ENCODE measurements at places on chromosomes 12 and 14.

DNA sequence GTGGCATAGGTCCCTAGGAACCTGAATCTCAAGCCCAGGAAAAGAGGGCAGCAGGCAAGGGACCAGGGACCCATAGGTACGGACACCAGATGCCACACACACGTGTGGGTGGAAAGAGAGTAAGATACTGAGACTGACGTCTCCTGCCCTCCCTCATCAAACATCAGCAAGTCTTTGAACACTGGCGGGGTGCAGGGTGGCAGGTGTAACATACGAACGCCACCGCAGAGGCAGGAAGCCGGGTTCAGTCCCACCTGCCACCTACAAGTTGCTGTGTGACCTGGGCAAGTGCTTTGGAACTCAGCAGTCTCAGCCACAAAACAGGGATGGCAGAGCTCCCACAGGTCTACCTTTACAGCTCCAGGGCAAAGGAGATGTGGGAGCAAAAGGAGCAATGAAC is 11.1 kb downstream of the ACTN1 start:
- DNase-seq: no peak

DNA sequence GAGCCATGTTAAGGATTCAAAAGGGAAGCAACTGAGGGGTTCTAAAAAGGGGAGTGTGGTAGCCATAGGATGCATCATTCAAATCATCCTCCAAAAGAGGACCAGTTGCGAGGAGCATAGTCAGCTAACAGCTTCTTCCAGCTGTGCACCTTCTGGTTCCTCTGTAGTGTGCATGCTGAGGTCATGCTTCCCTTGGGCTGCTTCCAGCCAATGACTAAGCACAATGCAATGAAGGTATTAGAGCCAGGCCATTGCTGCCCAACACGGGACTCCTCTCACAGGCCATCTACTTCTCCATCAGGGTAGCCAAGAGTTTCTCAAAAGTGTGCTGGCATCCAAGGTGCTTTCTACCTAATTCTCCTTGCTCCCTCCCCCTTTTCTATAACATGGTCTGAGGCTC is 69.2 kb upstream of the ARID2 start:
- no peak for DNase-seq

DNA sequence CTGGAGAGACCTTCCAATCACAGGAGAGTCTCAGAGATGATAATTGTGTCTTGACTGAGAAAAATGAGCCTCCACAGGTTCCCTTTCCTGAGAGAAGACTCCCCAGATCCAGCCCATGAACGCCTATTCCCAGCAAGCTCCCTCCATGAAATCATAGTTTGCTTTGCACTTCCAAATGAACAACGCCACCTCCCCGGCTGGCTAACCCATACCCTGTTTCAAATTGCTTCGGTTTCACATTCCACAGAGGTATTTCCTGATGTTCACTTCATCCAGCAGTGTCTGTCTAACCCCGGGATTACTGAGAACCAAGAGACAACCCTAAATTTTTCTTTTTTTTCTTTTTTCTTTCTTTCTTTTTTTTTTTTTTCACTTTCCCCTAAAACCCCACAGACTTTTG is 124.1 kb upstream of the RFLNA start:
- no peak for DNase-seq

- DNase-seq: no peak
Measured at GRCh38 chr12:5171701-5172100, 128.0 kb downstream of the KCNA5 start.

GRCh38 chr14:51597261-51598001 is 54.3 kb upstream of the FRMD6 start:
- no peak for DNase-seq

DNA sequence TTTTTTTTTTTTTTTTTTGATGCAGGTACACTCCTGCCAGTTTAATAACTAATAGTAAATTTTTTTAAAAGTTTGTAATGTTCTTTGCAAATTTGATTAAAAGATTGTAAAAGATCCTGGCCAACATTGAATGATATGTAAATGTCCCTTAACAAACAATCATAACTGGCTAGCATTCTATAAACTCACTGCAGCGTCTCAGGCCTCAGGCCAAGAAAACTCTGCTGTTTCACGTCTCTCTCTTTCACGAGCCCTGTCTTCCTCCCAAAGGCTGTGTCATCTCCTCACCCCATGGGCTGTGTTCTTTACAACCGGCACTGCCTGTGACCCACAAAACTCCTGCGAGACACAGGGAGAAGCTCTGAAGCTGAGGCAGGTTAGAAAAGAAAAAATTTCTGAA is 103.3 kb downstream of the NUAK1 start:
- no peak for DNase-seq

DNA sequence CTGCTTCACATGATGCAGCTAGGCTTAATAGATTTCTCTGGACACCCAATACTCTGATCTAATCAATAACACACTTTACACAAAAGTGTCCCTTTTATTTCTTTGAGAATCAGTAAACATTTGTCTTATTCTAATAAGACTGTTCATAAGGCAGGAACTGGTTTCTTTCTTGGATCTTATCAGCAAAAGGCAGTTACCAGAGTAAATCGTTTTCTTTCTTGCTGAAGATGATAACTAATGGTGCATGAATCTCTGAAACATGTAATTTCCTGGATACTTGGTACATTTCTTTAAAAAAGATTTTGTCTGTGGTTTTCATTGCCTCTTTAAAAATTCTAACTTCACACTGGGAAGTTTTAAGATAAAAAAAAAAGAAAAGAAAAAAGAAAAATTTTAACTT is 39.6 kb downstream of the WIF1 start:
- DNase-seq: no peak

DNA sequence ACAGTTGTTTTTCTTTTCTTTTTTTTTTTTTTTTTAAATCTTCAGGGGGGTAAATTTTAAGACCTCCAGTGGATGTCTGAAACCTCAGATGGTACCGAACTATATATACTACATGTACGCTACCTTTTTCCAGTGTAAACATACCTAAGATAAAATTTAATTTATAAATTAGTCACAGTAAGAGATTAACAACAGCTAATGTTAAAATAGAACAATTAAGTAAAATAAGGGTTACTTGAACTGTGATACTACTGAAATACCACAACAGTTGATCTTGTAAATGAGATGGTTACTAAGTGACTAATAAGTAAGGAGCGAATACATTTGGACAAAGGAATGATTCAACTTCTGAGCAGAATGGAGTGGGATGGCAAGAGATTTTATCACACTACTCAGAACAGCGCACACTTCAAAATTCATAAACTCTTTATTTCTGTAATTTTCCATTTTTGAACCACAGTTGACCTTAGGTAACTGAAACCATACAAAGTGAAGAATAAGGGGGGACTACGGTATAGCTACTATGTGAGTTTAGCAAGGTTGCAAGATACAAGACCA is 80.5 kb upstream of the PCED1B start:
- no peak for DNase-seq

DNA sequence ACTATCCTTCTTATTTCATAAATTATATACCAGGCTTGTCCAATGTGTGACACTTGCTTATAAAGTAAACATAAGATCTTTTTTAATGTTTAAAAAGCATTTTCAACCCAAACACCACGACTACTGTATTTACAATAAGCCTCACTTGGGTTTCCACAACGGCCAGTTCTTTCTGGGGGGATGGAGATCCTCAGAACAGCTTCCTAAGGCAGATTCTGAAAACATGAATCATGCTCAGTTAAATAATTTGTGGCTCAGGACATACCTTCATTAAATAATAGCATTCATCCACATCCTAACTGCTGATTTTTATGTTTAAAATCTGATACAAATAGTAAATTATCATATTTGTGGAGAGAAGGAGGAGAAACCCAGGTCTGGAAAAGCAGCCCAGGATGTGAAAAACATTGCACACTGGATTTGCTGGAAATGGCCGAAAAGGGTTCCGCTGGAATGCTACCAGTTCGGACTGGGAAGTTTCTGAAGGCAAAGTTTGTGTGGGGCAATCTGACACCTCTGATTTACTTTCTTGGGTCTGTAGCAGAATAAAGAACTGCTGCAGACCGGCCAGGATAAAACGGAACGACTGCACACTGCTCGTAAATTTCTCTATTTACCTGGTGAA is 597 bp downstream of the GLT8D2 start:
- no peak for DNase-seq

GRCh38 chr12:11651381-11651780 is 1.9 kb downstream of the ETV6 start:
- DNase-seq: no peak

DNA sequence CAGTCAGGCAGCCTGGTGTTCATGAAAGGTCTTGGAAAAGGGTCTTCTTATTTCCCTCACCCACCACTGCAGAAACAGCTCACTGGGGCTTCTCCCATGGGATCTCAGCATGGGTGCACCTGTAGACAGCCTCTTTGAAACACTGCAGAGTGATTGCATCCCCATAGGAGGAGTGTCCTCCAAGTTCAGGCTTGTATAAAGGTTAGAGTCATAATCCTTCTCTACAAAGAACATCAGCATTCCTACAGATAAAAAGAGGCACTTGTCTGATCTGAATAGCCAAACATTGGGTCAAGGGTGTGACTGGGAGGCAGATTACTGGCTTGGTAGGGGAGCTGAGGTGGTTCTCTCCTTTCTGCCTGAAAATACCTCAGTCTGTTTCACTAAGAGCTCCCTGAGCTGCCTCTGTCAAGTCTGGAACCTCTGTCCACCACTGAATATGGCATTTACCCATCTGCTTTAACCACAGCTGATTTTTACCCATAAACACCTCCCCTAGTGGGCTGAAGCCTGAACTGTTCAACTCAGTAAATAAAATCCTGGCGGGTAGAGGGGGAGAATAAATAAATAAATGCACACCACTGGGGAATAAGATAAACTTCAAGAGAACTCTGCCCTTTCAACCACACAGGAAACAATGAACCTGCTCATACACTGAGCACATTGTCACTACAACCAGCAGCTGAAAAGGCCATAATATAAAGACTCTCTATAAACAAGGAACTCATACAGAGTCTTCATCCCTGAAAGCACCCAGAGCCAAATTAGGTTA is 120.7 kb upstream of the SCAF11 start:
- no peak for DNase-seq

GRCh38 chr12:58731096-58731495 is 189.2 kb downstream of the LRIG3 start:
- DNase-seq: no peak

GRCh38 chr12:88299567-88300101 is 157.5 kb downstream of the TMTC3 start:
- DNase-seq: peak; percentile 96

- no peak for DNase-seq
Measured at GRCh38 chr14:96176275-96176674, 28.4 kb upstream of the BDKRB2 start.

GRCh38 chr12:14390870-14391530 is 25.5 kb downstream of the ATF7IP start:
- no peak for DNase-seq

GRCh38 chr12:30687265-30687986 is 8.2 kb downstream of the IPO8 start:
- DNase-seq: no peak

GRCh38 chr12:128098730-128099129 is 168.2 kb upstream of the TMEM132C start:
- no peak for DNase-seq

GRCh38 chr12:110717037-110717436 is 25.7 kb downstream of the PPP1CC start:
- DNase-seq: peak; percentile 27

Data from activated CD4-positive, alpha-beta T cell treated with anti-CD3 and anti-CD28 coated beads, Interleukin-2, amount 50 U/mL, for 16 hours (primary cell).